ENCODE measurements at places on chromosomes 3 and 15.

GRCh38 chr15:77527164-77527778 is 105.4 kb downstream of the LINGO1 start:
- no peak for DNase-seq

DNA sequence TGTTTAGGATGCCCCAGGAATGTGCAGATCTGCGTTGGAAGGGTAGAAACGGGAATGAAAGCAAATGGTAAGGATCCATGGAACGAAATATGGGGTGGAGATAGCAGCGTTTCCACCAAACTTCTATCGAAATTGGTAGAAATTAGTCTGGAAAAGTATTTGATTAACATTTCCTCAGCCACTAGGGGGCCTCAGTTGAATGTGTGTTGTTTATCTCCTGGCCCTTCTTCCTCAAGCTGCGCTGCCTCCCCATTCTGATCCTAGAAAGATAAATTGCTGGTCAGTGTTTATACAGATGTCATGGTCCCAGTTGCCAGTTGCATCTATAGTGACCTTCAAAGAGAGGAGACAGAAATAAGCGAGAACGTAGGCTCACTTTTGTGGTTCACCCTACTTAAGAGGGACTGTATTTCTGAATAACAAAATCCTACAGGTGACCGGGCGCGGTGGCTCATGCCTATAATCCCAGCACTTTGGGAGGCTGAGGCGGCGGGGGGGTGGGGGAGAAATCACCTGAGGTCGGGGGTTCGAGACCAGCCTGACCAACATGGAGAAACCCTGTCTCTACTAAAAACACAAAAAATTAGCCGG is 457.1 kb downstream of the SQOR start:
- no peak for DNase-seq

DNA sequence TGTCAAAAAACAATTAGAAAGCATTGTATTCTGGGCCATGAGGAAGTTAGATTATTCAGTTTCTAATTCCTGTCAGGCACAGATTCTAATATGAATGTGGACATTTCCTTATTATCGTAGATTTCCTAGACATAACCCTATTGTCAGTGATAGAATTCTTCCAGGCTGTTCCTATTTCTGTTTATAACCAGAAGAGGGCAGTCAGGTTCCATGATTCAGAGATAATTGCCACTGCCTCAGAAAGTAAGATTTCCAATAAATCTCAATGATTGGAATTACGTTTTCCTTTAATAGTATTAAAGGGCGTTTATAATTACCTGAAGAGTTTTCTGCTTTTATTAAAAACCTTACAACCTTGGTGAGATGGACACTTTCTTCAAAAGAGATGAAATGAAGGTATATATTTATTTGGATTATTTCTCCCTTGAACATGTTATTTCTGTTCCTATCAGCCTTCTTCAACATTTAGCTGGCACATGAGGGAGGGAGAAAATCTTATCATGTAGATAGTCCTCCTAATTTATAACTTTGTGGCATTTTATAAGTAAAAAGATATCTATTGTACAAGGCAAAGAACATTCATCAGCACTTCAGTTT is 439.2 kb downstream of the MCTP2 start:
- peak; percentile 66 for DNase-seq

- peak; percentile 70 for DNase-seq
These were observed 7.6 kb upstream of the NR2E3 start for GRCh38 chr15:71802770-71803169.

GRCh38 chr15:69525543-69525942 is 72.9 kb downstream of the RPLP1 start:
- DNase-seq = no peak

DNA sequence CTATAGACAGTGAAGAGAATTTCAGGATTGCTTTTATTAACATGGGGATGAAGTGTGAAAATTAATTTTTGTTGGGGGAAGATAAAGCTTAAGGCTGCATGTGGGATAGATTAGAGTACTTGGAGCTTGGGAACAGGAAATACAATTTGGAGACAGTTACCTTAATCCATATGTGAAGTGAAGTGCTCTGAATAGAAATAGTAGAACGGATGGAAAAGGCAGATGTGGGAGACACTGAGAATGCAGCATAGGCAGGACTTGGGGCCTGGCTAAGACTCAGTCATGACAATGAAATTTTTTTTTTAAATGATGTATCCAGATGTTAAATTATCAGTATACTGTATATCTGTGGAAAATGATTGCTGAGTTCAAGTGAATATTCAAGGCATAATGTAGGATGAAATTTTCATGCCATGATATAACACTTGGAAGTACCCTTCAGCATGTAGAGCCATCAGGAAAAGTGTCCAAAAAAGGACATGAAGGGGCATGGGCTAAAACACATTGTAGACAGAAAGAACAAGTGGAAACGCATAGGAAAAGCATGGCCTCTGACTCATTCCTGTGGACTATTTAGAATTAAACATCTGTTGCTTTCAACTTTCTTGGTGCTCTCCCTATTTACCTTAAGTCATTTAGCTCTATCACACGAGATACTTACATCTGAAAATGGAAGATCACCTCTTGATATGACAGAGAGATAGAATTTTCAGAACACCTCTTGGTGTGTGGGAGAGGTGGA is 134.8 kb downstream of the RBMS3 start:
- DNase-seq = no peak

DNA sequence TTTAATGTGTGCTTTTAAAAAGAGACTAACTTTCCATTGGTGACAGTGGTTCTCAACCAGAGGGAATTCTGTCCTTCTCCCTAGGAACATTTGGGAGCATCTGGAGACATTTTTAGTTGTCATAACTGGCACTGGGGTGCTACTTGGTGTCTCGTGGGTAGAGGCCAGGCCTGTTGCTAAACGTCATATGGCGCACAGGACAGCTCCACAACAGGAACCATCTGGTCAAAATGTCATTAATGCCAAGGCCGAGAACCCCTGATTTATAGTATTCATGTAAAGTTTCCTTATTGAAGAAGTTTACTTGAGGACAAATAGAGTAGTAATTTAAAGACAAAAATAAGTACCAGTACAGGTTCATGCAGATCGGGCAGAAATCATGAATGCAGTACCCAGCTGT is 164.2 kb downstream of the FEZF2 start:
- peak; percentile 54 for DNase-seq

- DNase-seq = no peak
These were observed 221.2 kb upstream of the ADAMTS9 start for GRCh38 chr3:64909011-64909410.

Data from common myeloid progenitor, CD34-positive (primary cell).